T-helper 9 cell (primary cell): ENCODE measurements at places on chromosomes 5 and 9.
A peak's percentile ranks its signal among the peaks of the same experiment; 100 is the strongest.

DNA sequence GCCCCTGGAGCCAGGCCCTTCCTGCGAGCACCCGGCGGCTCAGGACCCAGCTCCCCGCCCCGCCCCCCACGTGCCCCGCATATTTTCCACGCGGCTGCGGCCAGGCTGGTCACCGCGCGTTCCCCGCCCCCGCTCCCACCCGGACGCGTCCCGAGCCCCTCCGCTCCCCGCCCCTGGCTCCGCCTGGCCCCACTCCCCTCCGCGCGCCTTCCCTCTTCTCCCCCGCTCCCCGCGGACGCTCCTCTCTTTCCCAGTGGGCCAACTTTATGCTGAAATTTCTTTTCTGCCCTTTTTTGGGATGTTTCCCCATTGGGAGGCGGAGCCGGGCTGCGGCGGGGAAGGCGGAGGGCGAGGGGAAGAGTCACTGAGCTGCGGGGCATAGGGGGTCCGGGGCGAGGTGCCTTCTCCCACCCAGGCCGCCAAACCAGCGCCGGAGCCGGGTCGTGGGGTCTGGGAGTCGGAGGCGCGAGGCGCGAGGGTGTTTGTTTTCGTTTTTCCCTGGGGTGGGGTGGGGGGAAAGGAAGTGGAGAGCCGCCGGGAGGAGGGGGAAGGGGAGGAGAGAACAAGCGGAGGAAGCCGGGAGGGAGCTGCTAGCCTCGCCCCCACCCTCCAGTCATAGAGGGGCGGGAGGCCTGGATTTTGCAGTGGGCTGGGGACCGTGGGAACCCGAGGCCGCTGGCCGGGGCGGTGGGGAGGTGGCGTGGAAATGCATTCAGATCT, 1.0 kb upstream of the TPM2 start:
- peak; percentile 30 for DNase-seq

DNA sequence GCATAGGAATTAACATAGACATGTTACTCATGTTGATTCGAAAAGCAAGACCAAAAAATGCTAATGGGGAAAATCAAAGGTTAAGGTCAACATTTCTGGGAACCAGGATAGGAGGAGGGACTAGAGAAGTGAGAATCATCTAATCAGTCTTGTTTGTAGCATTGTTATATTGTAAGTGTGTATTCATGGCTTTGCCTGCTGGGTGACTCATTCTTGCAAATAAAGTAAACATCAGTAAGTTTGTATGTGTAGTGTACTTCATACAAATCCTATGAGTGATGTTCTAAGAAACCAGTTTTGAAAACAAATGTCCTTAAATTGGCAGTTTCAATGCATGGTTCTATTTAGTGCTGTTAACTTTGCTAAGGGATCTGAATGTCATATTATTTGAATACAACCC, 79.0 kb upstream of the TMEM252 start:
- no peak for DNase-seq

DNA sequence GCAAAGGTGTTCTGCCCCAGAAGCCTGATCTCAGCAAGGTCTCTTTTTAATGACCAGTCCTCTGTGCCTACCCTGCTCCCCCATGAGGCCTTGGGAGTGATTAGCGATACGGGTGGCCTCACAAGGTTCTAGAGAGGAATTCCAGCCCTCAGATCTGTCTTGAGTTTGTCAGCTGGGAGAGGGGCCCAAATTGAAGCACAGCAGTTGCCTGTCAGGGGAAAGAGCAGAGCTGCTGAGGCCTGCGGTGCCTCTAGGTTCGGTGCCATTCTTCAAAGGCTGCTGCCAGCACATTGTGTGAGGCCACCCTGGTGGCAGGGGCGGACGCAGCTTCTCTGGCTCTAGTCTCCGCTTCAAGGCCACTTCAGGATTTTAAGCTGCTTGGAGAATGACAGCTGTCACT, 85.7 kb upstream of the GRIA1 start:
- DNase-seq = no peak

DNA sequence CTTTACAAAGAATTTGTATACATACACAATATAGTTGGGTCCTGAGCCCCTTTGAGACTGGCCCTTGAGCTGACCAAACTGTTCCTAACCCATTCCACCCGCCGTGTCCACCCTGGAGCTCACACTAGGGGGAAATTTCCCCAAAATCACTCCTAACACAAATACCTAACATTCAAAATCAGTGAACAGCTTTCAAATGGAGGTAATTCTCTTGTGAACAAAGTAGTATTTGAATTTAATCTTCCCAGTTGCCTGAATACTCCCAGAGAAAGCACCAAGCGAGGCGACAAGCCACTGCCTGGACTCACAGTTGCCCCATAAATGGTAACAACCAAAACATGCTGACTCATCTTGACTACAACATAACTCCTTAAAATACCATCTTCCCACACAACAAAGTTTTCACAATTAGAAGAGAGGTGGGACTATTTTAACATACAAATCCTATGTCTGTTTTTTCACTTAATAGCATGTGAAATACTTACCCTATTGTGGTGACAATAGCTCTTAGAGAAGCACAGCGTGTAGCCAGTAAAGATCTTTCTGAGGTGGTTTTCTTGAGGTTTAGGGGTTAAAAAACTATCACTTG, 31.7 kb upstream of the SCAMP1 start:
- DNase-seq = no peak

DNA sequence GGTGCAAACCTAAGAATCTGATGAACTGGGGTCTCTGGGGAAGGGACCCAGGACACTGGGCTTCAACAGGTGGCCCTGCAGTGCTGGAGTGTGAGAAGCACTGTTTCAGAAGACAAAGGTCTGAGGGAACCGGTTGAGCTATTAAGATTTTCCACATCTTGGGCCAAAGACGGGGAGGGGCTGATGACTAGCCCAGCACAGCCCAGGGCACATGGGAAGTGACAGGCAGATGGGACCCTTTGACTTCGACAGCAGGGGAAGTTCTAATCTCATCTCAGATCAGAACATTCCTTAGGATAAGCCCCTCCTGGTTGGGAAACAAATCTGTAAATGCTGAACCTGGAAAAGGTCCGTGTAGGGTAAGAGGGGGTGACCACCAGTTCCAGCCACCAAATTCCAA, 67.4 kb downstream of the RAPGEF1 start:
- DNase-seq = no peak

DNA sequence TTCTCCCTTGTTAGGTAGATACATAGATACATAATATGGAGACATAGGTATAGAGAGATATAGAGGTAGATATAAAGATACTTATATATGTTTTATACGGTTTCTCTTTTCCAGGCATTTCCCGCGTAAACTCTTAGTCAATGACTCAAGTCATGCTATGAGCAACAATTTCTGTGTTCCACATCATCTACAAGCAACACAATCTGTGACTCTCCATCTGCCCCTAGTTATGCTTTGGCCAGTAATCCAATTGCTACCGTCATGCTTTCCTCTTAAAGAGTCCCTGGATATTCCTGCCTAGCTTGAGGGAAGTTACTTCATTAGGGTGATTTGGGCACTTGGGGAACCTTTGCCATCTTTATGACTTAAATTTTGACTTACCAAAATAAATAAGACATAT, 129.0 kb upstream of the ADAMTS16 start:
- DNase-seq = no peak

DNA sequence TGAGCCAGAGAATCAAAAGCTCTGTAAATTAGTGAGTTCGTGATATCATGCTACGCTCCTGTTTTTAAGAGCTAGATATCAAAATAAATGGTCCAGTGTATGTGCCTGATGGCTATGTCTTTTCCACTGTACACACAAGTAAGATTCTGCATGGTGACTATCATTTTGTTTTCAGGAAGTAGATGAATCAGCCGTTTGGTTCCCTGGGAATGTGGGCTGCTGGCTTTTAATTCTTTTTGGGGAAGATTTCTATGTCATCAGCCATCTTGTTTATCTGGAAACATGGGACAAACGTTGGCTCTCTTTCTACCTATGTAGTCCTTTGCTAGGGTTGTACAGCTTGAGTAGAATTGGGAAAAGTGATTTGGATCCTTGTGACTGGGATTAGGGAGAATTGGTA, 126.7 kb downstream of the GRIA1 start:
- DNase-seq = no peak

DNA sequence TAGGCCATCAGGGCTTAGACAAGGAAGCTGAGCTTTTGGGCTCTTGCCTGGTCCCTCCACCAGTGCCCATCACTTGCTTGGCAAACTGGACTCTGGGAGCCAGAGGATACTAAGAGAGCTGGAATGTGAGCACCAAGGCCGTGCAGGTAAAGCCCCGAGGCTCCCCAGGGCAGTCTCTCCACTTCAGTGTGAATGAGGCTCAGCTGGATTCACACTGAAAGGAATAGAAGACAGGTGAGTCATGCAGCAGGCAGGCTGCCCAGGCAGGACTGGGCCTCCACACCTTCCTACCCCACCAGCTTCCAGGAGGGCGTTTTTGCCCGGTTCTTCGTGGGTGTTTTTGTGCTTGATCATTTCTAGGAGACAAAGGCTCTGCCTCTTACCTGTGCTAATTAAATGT, 7.3 kb upstream of the CTSV start:
- DNase-seq = no peak

DNA sequence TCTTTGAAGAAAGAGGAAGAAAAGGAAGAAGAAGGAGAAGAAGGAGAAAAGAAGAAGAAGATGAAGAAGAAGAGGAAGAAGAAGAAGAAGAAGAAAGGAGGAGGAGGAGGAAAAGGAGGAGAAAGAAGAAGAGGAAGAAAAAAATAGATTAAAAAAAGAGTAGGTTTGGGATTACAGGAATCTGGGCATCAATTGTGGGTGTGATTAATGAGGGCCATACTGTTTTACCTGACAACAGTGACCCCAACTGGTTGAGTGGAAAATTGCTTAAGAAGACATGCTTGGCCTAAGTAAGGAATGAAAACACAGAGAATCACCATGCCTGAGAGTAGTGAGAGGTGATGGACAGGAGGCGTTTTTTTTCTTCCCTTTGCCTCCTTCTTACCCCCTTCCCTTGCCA, 114.6 kb downstream of the FAM170A start:
- no peak for DNase-seq

- DNase-seq = no peak
Observed at GRCh38 chr9:12698266-12698665, 5.1 kb downstream of the TYRP1 start.

GRCh38 chr5:178535299-178536175, 54.7 kb downstream of the COL23A1 start:
- no peak for DNase-seq

DNA sequence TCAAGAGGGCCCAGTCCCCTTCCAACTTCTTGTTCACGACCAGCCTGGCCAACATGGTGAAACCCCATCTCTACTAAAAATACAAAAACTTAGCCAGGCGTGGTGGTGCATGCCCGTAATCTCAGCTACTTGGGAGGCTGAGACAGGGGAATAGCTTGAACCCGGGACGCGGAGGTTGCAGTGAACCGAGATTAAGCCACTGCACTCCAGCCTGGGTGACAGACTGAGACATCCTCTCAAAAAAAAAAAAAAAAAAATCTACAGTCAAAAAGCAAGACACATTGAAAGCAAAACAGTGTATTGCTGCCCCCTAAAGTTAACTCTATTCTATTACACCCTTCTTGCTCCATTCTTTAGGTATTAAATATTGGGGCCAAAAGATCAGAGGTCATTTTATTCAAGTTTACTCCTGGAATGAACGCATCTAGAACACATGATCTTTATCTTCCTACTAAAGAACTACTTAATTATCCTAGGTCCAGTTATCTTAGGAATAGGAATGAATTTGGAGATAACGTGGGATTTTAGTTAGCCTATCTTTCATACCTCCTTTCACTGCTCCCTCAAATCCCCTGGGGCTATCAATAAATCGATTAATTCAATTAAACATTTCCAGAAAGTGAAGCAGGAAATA, 2.4 kb downstream of the ATG12 start:
- DNase-seq = no peak

DNA sequence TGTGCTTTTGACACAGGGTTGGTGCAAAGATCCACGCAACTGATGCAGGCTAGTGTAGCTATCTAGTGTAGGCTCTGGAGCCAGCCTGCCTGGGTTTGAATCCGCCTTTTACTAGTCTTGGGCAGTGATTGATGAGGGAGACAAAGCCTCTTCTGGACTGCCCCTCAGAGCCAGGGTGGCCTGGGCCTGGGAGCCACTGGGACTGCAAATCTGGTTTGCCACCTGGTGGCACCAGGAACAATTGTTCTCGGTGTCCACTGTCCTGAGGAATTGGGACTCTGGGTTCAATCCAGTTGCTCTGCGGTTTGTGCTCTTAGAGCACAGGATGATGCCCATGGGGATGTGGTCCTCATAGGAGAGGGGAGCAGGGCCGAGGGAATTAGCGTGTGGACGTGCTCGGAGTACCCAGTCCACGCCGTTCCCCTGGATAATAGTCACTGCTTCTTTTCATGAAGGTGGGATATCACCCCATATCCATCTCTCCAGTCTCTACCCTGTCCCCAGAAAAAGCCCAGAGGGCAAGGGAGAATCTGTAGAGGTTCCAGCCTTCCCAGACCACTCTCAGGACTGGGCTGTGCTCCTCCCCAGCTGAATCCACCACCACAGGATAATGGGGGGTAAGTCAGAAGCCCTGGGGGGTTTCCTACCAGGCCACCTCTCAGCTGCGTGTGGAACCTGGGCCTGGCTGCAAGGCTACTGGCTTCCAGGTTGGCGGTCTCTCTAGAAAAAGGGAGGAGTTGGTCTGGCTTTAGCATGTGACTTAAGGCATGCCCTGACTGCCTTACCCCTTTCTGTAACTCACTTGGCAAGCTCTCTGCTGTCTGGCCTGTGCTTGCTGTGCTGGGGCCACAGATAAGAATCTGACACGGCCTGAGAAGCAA, 1.9 kb downstream of the B4GALT7 start:
- no peak for DNase-seq

DNA sequence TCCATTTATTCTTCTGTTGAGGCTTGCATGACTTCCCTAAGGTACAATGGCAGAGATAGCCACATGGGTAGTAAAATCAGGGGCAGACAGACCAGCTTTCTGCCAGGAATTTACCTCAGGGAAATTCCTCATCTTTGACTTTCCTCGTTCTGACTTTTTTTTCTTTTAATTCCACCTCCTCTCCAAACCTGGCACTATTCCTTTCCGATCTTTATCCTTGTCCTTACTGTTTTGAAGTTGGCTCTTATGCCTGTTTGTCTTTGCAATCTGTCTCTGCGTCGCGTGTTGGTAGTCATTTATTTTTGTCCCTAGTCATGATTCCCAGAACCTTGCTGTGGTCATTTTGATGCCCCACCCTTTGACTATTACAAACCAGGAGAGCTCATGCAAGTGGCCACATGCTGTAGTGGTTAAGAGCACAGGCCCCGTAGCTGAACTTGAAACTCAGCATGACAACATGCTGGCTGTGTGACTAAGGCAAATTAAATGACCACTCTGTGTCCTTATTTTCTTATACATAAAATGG, 19.0 kb downstream of the TMC1 start:
- DNase-seq = no peak

GRCh38 chr9:91089405-91090129, 272.2 kb downstream of the AUH start:
- DNase-seq = no peak
